NCI-H2081 treated with DMSO at 0.1 percent for 48 hours (cell line): ENCODE measurements at places on chromosomes 16 and 17.

GRCh38 chr16:89422905-89423630 is 67.3 kb downstream of the ANKRD11 start:
- DNase-seq: no peak

GRCh38 chr16:87336434-87337240 is 19.4 kb upstream of the C16orf95 start:
- no peak for DNase-seq

DNA sequence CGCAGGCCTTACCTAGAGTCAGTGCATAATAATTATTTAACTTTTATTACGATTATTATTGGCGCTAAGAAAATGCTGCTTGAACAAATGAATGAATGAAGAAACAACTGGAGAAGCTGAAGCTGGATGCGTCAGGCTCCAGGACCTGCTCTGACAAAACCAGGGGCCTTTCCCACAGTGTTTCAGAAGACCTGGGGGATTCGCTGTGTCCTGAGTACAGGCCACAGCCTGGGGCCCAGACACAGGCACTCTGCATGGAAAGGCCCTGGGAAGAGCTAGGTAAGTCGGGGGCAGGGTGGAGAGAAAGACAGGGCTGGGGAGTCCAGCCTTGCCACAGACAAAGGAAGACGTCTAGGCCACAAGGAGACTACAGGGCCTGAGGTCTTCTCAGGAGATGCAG is 226.1 kb downstream of the ZNF423 start:
- DNase-seq: no peak

DNA sequence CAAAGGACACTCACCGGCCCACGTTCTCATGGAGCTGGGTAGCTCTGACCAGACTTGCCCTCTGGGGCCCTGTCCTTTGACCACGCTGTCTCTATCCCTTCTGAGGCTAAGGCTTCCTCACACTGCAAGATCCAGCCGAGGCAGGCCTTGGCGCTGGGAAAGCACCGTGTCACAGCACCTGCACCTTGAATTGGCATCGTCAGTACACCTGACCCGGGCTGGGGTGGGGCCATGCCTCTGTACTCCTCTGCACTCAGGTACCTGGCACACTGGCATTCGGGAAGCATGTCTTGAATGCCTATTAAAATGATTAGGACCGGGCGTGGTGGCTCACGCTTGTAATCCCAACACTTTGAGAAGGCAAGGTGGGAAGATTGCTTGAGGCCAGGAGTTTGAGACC is 6.0 kb downstream of the TBC1D24 start:
- DNase-seq: no peak

DNA sequence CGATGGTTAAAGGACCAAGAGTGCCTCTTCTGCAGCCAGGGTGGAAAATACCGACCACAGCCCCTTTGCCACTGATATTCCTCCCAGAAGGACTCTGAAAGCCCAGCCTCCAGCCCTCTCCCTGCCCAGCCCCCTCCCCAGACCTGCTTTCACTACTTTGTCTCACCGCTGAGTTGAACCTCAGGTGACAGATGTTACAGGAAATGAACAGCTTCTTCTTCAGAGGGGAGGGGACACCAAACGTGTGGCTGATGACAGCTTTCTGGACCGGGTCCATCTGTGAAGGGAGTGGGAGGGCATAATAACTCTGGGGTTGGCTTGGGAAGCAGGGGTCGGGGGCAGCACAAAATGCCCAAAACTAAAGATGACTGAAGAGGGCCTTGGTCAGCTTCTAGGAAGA is 14.2 kb downstream of the NKIRAS2 start:
- no peak for DNase-seq

DNA sequence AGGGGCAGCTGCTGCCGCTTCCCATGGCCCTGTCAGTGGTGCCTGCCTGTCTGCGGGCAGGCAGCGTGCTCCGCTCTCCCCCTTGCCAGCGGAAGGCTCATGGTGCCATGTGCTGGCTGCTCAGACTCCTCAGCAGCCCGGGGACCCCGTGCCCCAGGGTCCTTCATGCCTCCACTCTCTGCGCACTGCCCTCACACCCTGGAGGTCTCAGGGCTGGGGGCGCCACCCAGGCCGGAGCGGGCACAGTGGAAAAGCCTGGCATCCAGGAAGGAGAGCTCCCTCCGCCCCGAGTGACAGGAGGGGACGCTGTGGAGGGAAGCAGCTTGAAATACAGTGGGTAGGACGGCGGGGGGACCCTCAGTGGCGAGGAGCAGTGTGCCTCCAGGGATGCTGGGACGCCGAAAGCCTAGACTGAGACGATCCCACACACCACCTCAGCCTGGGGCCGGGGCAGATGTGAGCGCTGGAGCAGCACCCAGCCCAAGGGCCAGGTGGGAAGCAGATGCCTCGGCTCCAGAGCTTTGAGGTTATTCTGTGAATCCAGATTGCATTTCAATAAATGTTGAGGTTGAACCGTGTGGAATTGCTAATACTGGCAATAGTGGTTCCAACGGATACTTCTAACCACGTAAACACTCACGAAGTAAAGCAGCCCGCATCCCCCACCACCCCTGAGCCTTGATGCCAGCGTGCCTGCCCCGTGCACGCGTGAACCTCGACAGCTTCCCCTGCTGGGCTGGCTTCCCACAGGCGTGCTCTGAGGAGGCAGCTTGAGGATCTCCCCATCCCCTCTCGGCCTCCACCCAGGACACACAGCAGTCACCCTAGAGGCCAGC is 6.5 kb downstream of the TMEM204 start:
- DNase-seq: no peak

- DNase-seq: no peak
Observed at GRCh38 chr17:74097450-74098135, 105.9 kb upstream of the RPL38 start.

DNA sequence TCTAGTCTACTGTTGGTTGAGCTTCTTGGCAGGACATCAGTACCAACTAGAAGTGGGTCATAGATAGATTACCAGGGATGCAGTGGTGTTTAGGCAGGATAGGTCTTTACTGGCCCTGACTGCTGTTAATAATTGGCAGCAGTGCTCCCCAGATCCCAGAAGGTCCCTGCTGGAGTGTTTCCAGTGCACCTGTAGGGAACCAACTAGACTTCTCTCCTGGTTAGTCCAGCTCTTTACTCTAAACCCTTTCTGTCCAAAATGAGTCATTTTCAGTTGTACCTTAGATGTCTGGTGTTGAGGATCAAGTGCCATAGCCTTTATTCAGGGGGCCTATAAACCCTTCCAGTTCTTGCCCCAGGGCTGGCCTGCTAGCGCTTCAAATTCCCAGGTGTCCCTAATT is 8.7 kb downstream of the POLR2C start:
- no peak for DNase-seq

DNA sequence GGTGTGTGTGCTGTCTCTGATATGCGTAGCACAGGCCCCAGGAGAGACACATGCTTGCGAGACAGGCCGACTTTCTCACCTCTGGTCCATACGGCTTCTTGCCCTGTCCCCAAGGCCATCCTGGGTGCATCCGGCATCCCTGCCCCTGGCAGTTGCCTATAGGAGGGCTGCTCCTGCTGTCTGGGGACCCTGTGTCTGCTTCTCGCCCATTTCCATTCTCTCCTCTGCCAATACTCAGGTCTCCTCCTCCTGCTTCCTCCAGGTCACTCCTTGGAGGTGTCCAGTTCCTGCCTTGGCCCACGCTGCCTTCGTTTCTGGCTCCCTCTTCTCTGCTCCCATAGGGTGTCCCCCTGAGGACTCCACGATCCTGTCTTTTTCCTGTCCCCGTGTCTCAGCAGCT is 89.0 kb downstream of the DNAH17 start:
- no peak for DNase-seq
